Psoas muscle (tissue), 8 donors: ENCODE measurements at places on chromosomes 12 and 14. TPM values are rescaled to one million over a fixed set of nuclear protein-coding genes. Genes with fewer than 3 reads are reported as not detected.

GRCh38 chr14:65961004-65961403 is 525.2 kb upstream of the CCDC196 start:
- peak; percentile 43 for DNase-seq

The TDRD9 gene
- total RNA-seq: 0.71 TPM

The LRIG3 gene
- 3.1 TPM for total RNA-seq

The KRT5 gene
- total RNA-seq: 0.85 TPM

The RNASE11 gene
- total RNA-seq: not detected
